Frontal cortex (tissue), 4 donors: ENCODE measurements at places on chromosomes 13 and 19.

- no peak for DNase-seq
Observed at GRCh38 chr19:17281391-17282304, at the start of gene ANKLE1. TSS of gene ANKLE1 (plus strand) at chr19:17281901. CDS start at chr19:17281921, 20 bp downstream.

- DNase-seq: no peak
Observed at GRCh38 chr13:36242761-36243160, 28.4 kb upstream of the SOHLH2 start.

DNA sequence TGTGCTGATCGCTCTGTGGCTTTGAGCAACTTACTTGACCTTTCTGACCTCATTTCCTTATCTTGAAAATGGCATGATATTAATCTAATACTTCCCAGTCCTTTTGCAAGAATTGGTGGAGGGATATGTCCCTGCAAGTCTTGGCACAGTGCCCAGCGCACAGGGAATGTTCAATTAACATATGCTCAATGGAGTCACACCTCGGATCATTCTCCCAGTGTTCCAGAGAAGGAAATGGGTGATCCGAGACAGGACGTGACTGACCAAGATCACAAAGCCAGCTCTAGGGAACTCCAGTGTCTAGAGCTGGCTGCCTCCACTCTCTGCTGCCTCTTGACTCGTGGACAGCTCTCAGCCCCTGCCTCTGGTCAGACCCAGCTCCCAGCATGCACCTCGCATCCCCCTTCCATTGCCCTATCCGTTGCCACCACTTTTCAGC is 3.6 kb downstream of the CDC42EP5 start:
- DNase-seq: no peak

DNA sequence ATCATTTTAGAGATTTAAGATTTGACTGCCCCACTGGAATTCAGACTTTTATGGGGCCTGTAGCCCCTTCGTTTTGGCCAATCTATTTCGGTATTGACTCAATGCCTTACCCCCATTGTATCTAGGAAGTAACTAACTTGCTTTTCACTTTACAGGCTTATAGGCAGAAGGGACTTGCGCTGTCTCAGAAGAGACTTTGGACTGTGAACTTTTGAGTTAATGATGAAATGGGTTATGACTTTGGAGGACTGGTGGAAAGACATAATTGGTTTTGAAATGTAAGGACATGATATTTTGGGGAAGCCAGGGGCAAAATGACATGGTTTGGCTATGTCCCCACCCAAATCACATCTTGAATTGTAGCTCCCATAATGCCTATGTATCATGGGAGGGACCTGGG is 463.0 kb upstream of the KLHL1 start:
- DNase-seq: no peak

- no peak for DNase-seq
Observed at GRCh38 chr13:59873309-59873708, 290.4 kb downstream of the DIAPH3 start.

DNA sequence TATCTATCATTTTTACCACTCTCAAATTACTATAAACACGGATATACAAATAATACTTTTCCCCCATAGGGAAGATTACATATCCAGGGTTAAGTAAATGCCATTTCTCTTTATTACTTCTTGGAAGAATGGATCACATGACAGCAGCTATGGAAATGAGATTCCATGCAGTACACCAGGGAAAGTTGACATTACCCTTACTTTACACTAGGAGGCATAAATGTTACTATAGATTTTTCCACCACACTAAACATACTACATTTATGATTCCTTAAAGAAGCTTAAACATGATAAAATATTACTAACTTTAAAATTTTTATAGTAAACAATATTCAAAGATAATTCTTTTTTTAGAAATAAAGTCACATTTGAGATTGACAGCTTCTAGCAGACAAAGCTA is 611.4 kb downstream of the PCDH9 start:
- DNase-seq: no peak

- DNase-seq: no peak
Observed at GRCh38 chr19:791007-791566, 6.2 kb upstream of the PTBP1 start.

DNA sequence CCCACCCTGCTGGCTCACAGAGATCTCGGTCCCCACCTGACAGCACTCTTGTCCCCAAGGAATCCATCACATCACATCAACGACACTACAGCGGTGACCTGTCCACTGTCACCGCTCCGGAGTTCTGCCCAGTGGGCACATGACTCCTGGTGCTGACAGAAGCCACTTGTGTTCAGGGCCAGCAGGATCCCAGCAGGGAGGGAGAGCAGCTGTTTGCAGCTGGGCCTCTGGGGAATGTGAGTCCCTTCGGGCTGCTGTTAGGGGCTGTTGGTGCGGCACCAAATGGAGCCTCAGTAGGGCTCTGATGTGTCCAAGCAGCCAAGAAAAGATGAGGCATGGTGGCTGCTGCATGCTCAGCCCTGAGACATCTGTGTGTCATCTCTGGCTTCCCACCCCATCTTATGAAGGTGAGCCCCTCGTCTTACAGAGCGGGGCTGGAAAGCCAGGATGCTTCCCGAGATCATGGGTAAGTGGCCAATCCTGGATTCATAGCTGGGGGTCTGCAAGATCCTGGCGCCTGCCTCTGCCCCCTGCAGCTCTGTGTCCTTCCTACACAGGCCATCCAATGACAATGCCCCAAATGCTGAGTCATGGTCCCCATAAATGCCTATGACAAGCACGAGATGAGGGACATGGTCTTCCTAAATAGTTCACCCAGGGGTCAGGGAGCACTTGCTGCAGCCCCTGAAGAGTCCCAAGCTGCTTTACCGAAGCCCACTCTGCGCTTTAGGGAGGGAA is 56.0 kb downstream of the F2RL3 start:
- no peak for DNase-seq

DNA sequence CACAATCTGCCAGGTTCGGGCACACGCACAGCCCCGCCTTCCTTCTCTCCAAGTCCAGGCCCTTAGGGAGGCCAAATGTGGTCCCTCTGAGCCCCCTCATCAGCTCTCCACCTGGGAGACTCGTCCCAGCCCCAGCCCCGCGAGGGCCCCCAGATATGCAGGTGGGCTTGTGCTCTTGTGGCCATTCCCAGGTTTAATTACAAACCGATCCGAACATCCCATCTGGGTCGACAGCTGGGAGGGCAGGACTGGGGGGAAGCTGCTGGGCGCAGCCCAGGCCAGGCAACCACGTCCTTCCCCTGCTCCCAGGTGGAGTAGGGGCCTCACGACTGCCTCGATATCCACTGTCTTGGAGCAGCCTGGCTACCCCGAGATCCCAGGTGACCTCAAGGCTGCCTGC is 7.5 kb upstream of the C2CD4C start:
- no peak for DNase-seq

DNA sequence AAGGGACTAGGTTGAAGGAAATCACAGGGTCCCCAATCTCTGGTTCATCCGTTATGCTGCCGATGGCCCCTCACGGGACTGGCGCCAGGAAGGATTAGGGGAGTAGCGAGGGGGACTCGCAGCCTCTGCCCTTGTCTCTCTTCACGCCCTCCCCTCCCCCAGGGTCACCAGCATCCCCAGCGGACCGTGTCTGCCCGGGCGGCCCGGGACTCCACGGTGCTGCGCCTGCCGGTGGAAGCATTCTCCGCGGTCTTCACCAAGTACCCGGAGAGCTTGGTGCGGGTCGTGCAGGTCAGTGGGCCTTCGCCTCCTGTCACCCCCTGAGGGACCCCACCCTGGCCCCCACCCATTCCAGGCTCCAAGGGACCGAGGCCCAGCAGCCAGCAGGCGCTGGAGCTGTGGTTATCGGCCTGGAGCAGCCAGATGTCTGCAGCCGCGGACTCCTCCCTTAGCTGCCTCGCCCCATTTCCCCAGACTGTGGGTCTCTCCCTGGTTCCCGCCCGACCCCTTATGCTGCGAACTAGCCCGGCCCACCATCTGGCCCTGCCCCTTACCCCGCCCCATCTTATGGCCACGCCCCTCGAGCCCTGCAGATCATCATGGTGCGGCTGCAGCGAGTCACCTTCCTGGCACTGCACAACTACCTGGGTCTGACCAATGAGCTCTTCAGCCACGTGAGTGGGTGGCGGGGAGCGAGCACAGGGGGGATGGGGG is 5.4 kb downstream of the PNPLA6 start:
- DNase-seq: no peak

DNA sequence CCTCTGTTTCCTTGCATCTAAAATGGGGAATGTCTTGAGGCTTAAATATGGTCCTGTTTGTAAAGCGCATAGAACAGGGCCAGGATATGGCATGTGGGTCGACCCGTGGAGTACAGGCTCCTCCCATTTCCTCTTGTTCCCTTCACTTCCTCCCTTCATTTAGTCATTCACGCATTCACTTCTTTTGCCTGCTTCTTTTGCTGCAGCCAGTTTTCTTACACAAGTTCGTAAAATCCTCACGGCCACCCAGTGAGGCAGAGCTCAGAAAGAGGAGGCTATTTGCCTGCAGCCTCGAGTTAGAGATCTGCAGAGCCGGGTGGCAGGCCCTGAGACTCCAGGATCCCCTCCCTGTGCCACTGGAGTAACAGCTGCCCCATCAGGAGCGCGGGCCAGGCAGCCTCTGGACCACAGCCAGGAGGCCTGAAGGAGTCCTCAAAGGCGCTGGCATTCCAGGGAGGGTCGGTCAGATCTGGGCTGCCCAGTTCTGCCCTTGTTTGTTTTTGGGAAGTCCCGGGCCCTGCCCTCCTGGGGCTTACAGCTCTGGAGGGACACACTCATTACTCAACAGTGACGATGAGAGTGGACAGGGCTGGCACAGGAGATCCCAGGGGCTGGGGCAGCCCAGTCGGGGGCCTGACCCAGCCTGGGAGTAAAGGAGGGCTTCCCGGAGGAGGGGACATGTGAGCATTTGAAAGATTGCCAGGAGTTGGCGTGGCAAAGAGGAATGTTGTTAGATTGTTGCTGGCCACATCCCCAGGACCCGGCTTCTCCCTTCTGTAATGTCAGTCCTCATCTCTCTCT is 4.6 kb downstream of the PPP5C start:
- DNase-seq: no peak

DNA sequence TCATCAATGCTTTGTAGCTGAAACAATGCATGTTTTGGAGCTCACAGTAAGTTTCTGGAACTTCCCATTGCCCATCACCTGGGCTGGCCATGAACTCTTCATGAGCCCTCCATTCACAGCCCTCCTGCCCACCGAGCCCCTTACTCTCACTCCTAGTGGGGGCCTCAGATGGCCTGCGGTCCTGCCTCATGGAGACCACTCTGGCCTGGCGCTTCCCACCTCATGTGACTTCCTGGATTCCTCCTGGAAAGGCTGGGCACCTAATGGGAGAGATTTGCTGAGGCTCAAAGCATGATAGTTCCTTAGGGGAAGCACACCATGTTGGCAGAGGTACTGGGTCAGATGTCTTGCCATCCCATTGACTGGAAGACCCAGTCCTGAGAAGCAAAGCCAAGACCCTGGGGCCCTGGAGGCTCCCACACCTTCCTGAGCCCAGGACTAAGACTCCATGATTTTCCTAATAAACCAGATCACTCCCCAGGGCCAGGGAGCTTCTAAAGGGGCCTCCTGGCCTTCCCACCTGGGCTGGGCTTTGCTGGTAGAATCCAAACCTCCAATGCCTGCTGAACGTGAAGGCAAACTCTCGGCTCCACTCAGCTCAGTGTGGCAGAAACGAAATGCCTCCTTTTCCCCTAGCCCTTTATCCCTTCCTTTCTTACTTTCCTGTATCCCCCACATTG is 49.4 kb upstream of the ZNF536 start:
- no peak for DNase-seq

DNA sequence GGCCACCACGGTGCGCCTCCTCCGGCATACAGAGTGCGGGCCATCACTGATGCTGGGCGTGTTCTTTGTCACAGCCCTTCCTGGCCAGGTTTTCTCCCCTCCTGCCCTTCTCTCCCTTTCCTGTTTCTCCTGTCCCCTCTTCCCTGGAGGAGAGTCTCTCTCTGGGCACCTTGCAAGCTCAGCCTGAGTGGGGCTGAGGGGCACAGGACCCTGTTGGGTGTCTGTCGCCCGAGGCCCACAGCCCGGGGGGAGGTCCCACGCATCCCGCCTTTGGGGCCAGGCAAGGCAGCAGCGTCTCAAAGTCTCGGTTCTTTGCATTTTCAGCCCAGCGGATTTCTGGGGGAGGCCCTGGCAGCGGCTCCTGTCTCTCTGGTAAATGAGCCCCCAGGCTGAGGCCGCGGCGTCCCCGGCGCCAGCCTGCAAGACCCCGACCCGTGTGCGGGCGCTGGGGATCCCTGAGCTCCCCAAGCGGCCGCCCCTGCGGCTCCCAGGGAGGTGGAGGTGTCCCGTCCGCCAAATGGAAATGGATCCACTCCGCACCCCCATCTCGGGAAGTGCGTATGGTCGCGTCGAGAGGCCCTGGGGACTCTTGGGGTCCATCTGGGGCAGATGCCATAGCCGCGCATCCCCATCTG is 47.2 kb downstream of the COMP start:
- no peak for DNase-seq

DNA sequence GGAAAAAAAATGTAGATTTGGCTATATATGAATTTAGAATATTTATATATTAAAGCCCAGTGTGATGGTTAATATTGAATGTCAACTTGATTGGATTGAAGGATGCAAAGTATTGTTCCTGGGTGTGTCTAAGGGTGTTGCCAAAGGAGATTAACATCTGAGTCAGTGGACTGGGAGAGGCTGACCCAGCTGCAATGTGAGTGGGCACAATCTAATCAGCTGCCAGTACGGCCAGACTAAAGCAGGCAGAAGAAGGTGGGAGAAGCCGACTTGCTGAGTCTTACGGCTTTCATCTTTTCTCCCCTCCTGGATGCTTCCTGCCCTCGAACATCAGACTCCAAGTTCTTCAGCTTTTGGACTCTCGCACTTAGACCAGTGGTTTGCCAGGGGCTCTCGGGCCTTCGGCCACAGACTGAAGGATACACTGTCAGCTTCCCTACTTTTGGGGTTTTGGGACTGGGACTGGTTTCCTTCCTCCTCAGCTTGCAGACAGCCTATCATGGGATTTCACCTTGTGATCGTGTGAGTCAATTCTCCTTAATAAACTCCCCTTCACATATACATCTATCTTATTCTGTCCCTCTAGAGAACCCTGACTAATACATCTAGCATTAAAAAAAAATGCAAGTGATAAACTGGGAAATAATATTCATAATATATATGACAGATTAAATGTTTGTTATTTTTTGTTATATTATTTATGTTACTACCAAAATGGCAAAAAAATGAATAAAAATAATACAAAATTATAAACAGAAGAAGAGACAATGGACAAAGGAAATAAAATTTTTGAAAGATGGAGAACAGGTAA is 122.4 kb downstream of the DLEU7 start:
- DNase-seq: no peak

DNA sequence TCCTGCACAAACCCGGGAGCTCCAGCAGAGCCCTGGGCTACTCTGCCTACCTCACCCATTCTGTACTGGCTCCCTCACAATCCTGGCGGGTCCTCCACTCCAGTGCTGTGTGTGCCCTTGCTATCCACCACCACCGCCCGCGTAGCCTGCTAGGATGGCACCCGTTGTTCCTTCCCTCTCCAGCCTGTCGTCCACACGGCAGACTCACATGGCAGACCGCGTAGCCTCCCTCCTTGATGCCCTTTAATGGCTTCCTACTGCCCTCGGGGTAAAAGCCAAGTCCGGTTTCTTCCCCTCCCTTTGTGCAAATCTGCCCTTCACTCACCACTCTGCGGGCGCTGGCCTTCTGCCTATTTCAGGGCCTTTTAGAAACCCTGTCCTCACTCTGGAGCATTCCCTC is 106.6 kb downstream of the RAB20 start:
- no peak for DNase-seq

- DNase-seq: no peak
Observed at GRCh38 chr13:29537736-29538651, 57.5 kb downstream of the SLC7A1 start.

GRCh38 chr13:61954092-61954491 is 538.4 kb upstream of the PCDH20 start:
- DNase-seq: peak; percentile 6
